ENCODE measurements at places on chromosomes 5 and 9.

- no peak for DNase-seq
Measured at GRCh38 chr5:52177193-52177592, 610.5 kb upstream of the ITGA1 start.

- no peak for DNase-seq
Measured at GRCh38 chr5:120684213-120684612, 220.1 kb downstream of the PRR16 start.

DNA sequence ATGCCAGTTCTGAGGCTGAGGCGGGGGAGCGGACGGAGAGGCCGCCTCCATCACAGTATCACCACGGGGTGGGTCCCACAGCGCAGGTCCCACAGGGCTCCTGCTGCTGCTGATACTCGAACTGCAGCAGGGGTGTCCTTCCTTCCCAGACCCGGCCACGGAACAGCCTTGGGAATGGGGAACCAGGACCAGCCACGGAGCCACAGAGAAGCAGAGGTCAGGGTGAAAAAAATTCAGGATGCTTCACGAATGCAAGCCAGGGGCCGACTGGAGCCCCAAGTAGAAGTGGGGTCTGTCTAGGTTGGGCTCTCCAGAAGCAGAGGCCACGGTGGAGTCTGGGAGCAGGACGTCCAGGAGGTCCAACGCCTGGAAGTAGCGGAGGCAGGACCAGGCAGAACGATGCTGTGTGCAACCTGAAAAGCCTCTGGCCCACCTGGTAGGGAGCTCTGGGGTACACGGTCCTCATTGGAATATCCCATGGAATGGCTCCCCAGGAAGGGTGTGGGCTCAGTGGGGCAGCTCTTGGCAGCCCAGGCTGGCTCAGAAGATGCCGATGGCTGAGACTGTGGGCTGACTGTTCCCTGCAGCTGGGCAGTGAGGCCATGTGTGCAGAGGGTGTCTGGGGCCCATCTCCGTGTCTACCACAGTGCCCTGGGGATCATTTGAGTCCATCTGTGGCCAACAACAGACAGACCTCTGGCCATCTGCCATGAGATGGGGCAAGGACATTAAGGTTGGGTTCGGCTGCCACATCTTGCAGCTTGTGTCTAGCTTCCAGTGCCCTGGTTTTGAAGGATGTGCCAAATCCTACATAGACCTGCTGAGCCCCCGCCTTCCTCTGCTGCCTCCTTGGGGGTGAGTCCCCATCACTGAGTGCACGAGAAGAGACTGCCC is 66.9 kb upstream of the FCN1 start:
- DNase-seq = no peak

- DNase-seq = no peak
Measured at GRCh38 chr5:133844836-133845235, 123.6 kb downstream of the C5orf15 start.

Data from NT2/D1 (cell line).